ENCODE measurements at places on chromosomes 6 and 20.

- no peak for DNase-seq
Observed at GRCh38 chr6:124924333-124924759, 37.9 kb upstream of the RNF217 start.

DNA sequence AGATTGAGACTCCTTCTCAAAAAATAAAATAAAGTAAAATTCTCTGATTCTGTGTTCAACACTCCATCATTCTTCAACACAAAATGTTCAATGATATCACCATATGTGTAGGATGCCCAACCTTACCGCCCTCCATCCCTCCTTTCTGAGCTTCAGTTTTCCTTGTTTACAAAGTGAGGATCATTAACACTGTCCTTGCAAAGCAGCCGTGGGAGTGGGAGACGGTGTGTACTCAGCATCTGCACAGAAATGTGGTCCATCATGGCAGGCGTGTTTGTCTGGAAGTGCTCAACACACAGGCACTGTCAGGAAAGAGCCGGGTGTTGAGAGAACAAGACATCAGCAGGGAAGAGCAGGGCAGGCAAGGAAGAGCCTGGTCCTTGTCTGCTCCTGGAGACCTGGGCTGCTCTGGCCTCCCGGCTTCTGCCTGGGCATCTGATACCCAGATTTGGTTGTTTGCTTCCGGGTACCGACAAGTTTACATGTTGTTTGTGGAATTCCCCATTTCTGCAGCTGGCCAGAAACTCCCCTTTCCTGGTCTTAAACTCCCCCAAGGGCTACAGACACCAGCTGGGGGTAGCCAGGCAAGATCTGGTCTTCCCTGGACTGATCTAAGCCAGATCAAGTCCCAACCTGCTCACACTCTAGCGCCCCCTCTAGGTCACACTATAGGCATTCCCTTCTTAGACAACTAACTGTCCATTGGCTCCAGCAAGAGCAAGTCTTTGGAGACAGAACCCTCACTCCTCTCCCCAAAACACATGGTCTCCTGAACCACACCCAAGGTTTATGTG is 26.7 kb upstream of the TTPAL start:
- no peak for DNase-seq

DNA sequence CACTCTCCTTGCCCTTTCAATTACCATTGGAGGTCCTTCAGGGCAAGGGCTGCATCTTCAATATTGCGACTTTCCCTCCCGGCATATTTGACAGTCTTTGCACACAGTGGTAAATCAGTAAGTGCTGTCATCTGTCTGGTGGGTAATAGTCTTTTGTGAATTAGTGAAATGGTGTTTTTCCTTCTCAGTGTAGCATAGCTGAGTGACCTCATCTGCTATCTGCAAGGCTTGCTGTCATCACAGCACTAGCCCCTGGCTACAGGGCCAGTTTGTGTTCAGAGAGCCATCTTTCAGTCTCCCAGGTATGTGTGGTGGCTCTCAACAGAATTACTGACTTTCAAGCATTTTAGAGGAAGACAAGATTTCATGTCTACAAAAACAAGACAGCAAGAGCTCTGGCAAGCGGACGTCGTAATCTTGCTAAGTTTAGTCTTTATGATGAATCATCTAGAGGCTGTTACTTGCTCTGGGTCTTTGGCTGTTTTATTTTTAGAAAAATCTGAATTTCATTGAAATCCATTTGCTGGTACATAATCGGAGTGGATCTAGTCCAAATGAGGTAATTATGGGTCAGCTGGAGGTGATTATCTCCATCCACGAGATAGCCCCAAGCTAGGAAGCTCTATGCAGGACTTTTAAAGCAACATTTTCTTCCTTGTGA is 528.9 kb downstream of the EPM2A start:
- peak; percentile 13 for DNase-seq

DNA sequence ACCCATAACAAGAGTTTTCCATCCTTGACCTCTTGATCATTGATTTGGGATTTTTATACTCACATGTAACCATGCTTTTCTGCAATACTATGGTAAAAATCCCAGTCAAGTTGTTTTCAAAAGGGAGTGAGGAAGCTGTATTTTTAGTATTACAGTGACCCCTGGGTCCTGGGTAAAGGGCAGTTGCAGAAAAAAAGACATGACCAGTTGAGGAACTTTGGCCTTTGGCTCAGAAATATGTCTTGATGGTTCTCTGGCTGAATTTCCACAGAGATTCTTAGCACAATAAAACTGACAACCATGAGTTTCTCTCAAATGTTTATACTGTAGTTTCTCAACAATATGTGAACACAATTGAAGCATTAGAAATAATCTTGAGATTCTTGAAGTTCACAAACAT is 28.6 kb upstream of the PRL start:
- no peak for DNase-seq

DNA sequence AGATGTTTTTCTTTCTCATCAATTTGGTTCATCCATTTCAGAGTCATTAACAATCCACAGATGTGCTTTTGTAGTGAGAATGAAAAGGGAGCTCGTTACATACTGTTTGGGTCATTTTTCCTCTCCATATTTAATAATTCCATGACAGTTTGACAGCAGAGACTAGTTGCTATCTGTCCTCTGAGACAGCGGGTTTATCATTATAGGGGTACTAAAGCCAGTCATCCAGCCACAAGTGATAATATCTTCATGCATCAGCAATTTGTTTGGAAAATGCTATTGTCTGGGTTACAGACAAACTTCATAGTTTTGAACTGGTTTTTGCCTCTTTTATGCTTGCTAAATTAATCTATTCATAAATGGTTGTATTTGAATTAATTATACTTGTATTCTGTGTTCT is 350.6 kb upstream of the FLRT3 start:
- no peak for DNase-seq

DNA sequence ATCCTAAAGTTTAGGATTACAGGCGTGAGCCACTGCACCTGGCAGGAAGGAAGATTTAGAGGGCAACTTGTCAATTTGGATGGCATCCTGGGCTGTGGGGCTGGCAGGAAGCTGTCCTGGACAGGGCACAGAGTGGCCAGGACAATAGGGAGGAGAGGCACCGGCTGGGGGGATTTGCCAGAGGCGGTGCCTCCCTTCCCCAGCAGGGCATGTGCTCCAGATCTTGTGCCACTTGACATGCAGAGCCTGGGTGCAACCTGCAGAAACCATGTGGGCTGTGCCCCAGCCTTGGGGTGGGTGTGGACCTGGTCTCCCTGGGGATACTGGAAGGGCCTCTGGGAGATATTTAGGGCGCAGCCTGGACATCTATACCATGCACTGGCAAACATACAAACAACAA is 58.6 kb upstream of the EEF1A1 start:
- DNase-seq = no peak

- DNase-seq = no peak
Observed at GRCh38 chr20:25005661-25006060, 13.1 kb upstream of the APMAP start.

DNA sequence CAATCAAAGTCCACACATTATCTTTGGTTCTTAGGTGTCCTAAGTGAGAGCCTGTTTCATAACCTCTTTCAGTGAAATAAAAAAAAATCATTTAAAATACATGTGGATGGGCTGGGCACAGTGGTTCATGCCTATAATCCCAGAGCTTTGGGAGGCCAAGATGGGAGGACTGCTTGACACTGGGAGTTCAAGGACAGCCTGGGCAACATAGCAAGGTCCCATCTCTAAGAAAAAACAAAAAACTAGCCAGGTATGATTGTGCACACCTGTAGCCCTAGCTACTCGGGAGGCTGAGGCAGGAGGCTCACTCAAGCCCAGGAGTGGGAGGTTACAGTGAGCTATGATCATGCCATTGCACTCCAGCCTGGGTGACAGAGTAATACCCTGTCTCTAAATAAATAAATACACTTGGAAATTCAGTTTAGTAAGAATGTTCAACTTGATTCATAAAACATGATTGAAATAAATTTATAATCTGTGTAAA is 3.6 kb downstream of the MPC1 start:
- no peak for DNase-seq

DNA sequence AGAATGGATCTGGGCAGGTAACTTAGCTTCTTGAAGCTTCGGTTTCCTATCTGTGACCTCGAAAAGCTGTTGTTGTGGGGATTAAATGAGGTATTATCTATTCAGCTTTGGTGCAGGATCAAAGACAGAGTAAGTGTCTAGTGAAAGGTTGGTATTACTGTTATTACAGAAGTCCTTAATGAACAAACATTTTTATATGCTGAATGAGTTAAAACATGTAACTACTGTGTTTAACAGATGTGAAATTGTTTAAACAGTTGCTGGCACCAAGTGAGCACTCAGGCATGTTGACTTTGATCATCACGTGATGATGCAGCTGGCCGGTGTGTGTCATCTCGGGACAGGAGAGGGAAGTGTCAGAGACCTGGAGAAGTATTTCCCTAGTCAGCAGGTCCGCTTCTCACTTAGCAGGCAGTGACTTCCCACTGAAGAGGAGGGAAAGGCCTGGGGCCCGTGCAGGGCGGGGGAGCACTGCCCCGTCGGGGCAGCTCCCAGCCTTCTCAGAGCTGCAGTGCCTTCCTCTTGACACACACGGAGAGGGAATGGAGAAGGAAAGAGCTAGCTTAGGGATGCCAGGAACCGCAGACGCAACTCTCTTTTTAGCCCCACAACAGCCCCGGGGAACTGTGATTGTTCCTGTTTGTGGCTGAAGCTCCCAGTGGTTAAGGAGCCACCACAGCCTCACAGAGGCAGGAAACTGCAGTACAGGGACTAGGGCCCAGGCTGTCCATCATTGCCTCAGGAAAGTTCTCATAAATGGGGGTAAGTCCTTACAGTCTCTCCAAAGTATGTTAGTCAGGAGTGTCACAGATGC is 18.0 kb downstream of the TUBB2A start:
- peak; percentile 85 for DNase-seq

DNA sequence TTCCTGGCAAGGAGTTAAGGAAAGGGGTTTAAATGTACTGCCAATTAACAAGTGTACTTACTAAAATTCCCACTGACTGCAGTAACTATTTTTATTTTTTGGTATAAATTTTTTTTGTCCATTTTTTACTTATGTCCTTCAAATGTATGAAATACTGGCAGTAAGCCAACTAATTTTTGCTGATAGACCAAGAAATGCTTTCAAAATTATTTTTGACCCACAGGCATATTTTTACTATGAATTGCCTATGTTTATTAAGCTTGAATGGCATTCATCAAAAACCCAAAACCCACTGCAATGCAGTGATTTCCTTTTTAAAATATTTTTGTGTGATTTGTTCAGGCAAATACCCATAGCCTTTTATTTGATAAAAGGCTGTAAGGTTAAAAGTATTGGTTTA is 560.1 kb downstream of the UTRN start:
- DNase-seq = no peak

DNA sequence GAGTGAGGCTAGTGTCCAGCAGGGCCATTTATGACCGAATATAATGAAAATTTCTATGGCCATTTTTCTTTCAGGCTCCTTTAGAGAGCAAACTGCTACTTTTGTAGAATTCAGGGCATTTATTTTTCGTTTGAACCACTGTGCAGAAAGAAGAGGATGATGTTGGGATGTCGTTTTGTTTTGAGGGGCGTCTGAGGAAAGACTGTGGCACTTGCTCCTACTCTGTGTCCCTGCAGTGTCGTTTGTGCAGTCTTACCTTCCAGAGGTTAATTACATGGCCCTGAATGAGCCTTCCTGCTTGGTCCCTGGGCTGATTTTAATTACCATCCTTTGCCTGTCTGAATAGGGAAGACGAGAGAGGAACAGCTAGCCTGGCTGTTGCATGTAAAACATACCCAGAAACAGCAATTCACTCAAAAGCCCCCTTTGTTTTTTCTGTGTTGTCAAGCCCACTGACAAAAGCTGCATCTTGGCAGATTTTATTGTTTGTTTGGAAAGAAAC is 65.3 kb downstream of the CTNNBL1 start:
- DNase-seq = no peak

- DNase-seq = no peak
Observed at GRCh38 chr20:62472138-62472940, 3.5 kb downstream of the GATA5 start.

GRCh38 chr6:108635505-108636226 is 74.9 kb downstream of the FOXO3 start:
- DNase-seq = no peak

DNA sequence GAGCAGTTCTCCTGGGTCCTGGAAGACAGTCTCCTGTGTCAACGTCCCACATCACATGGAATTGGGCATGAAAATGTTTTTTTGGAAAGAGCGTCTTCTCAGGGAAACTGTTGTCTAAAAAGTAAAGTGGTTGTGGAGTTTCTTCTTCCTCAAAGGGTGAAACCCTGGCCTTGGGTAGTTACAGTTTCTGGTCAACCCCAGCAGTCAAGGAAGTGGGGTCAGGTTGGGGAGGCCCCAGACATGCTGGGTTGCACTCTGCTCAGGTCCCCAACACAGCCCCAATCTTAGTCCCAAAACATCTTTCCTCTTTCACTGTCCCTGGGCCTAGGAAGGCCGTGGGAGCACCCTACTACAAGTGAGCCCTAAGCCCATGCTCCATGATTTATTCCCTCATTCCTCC is 996 bp upstream of the NFKBIE start:
- DNase-seq = no peak

GRCh38 chr6:53437557-53438202 is 88.9 kb upstream of the ELOVL5 start:
- peak; percentile 63 for DNase-seq

DNA sequence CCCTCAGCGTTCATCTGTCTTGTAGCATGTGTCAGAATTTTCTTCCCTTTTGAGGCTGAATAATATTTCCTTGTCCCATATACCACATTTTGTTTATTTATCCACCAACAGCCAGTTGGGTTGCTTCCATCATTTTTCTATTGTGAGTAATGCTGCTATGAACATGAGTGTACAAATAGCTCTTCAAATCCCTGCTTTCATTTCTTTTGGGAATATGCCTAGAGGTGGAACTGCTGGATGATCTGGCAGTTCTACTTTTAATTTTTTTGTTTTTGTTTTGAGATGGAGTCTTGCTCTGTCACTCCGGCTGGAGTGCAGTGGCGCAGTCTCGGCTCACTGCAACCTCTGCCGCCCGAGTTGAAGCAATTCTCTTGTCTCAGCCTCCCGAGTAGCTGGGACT is 64.7 kb downstream of the SASH1 start:
- DNase-seq = peak; percentile 81

DNA sequence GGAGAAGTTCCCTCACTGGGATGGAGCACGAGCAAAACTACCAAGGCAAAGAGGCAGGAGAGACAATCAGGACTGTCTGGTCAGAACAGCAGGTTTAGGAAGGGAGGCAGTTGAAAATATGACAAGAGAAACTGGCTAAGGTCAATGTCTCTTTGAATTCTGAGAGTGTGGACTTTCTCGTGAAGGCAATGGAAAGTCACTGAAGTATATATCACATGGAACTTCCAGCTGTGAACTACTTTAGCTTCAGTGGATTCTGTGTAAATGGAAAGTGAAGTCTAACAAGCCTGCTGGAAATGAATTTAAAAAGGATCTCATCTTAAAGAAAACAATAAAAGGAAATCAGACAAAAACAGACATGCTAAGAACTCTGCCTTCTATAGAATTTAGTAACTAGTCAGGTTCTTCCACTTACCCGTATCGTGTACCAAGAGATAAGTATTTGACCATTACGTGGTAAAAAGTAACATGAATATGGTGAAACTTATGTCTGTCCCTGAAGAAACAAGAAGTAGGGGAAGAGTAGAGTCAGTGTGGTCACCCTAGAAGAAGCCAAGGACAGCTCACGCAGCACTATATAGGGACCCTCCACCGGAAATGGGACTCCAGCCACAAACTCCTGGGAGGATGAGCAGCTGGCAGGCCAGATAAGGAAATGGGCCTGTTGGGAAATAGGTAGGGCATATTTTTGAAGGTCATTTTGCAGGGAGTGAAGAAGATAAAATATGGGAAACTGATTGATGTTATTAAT is 123.4 kb downstream of the MAP7 start:
- DNase-seq = no peak
